Activated naive CD4-positive, alpha-beta T cell treated with anti-CD3 and anti-CD28 coated beads, Interleukin-2, amount 10 ng/mL, durations not matched to agents 7 days and 5 days (primary cell): ENCODE measurements at places on chromosomes 2 and 18.

GRCh38 chr2:238286095-238286494, 2.3 kb downstream of the PER2 start:
- peaks cover 35% of the 10 kb centered on the region for H3K4me1 ChIP-seq
- no peaks in the 10 kb centered on the region for H3K36me3 ChIP-seq
- DNase-seq: no peak
- H3K4me3 ChIP-seq: no peak overlapping the region
- H3K27me3 ChIP-seq: no peaks in the 10 kb centered on the region

- peaks cover 24% of the 10 kb centered on the region for H3K4me1 ChIP-seq
- peak; percentile 72 for DNase-seq
- peaks cover 4% of the 10 kb centered on the region for H3K36me3 ChIP-seq
- H3K4me3 ChIP-seq: peak within 1 kb of the TSS; percentile 84
- H3K27ac ChIP-seq: peak within 1 kb of the TSS; percentile 63
- peaks cover 32% of the 10 kb centered on the region for H3K27me3 ChIP-seq
Observed at GRCh38 chr2:179264368-179265081, at the start of gene SESTD1. SESTD1 (minus strand) TSS chr2:179264832; CDS start chr2:179191841, 72,991 bp downstream.

DNA sequence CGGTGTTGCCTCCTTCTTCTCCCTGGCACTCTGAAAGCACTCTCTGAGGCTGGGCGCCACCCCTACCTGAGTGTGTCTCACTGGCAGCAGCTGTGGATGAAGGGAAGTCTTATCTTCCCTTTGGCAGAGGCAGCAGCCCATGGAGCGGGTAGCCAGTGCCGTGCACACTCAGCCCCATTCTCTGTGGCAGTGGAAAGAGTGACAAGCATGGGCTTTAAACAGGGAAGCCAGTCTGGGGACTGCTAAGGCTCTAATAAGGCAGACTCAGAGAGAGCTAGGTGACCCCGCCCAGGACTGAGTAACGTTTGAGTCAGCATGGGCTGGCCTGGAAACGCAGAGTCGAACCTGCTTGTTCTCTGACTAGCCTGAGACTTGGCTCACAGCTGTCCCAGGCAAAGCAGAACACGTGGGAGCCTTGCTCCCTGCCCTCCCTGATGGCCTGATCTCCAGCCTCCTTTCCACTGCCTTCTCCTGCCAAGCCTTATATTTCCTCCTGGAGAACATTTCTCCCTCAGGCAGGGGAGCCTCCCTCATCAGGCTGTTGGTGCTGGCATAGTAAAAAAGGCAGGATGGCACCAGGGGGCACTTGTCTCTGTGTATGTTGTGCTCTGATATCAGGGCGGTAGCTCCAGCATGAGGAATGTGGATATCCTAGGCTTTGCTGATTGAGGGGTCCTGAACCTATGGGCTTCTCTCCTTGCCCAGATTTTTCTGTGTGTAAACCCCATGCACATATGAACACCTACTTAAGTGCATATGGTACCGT, 93.9 kb upstream of the LGALSL start:
- no peaks in the 10 kb centered on the region for H3K36me3 ChIP-seq
- H3K4me3 ChIP-seq: no peak overlapping the region
- H3K4me1 ChIP-seq: peaks cover 5% of the 10 kb centered on the region
- H3K27ac ChIP-seq: no peak overlapping the region
- peaks cover 52% of the 10 kb centered on the region for H3K27me3 ChIP-seq
- DNase-seq: peak; percentile 45

GRCh38 chr18:61870151-61870550, 22.7 kb downstream of the RNF152 start:
- no peak overlapping the region for H3K27ac ChIP-seq
- no peak overlapping the region for H3K4me3 ChIP-seq
- no peak for DNase-seq

GRCh38 chr2:226754821-226755604, 44.6 kb downstream of the IRS1 start:
- H3K27ac ChIP-seq: no peak overlapping the region
- no peaks in the 10 kb centered on the region for H3K27me3 ChIP-seq
- no peak for DNase-seq

DNA sequence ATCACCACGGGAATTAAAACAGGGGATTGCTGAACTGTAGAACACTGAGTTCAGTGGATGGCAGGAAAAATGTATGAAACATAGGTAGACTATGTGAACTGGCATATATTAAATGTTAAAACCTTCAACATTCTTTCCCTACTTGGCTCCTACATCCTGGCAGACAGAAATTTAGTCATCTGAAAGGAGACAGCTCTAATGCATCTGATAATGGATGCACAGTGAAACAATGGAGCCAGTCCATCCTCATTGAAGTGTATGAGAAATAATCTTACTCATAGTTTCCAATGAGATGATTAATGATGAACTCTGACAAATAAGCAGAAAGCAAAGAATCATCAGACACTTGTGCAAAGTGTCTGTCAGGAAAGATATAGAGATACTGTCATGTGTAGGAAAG, 1629.7 kb upstream of the TMEFF2 start:
- H3K27ac ChIP-seq: no peak overlapping the region
- no peaks in the 10 kb centered on the region for H3K36me3 ChIP-seq
- H3K4me3 ChIP-seq: no peak overlapping the region

DNA sequence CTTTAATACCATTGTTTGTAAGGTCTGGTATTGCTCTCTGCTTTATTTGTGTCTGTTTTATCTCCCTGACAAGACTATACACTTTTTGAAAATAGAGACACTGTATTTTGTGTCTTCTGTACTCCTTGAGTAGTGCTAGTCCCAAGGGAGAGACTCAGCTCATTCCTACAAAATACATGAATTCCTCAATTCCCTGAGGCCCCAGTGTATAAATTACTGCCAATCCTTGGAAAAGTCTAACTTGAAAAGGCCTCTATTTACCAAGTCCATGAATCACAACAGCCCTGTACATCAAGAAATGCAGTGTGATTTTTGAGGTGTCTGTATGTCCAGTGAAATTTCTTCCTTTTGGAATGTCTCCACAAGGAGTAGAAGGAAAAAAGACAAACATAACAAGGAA, 34.9 kb upstream of the NEDD4L start:
- H3K4me3 ChIP-seq: no peak overlapping the region
- no peak for DNase-seq
- no peaks in the 10 kb centered on the region for H3K36me3 ChIP-seq
- H3K27me3 ChIP-seq: peaks cover 3% of the 10 kb centered on the region
- H3K27ac ChIP-seq: no peak overlapping the region
- no peaks in the 10 kb centered on the region for H3K4me1 ChIP-seq

- no peaks in the 10 kb centered on the region for H3K27me3 ChIP-seq
- no peak overlapping the region for H3K27ac ChIP-seq
- no peaks in the 10 kb centered on the region for H3K4me1 ChIP-seq
- no peak overlapping the region for H3K4me3 ChIP-seq
- DNase-seq: no peak
- no peaks in the 10 kb centered on the region for H3K36me3 ChIP-seq
Observed at GRCh38 chr2:191358325-191359025, 113.3 kb downstream of the MYO1B start.

DNA sequence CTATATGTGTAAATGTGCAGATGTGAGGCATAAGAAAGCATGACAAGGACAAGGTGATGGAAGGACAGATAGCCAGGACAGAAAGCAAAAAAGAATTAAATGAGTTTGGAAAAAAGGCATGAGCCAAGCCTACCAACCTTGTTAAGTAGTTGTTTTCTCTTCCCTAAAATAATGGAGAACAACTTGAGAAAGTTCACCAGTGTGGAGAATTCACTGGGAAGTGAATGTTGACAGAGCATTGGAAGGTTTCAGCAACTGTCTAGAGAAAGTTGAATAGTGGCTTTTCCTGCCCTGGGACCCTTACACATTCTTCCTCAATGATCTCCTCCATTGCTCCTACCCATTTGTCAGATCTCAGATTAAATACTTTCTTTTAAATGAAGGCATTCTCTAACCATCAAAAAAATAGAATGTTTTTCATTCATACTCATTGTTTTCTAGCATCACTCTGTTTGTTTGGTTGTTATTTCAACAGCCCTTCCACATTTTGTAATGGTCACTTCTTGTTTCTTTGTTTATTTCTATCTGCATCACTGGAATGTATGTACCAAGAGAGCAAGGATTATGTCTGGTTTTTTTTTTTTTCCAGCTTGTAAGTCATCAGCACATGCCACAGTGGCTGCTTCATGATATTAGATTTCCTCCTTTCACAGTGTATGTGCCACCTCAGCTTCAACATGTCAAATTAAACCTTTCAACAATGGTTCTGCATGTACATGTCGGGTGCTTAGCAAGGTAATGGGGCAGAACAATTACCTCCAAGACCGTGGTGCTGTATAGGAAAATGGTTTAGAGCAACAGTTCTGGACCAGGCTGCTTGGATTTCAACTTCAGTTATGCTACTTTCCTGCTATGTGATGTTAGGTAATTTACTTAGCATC, 586.0 kb upstream of the VRK2 start:
- no peaks in the 10 kb centered on the region for H3K36me3 ChIP-seq
- no peak overlapping the region for H3K4me3 ChIP-seq
- DNase-seq: no peak
- no peaks in the 10 kb centered on the region for H3K4me1 ChIP-seq
- H3K27ac ChIP-seq: no peak overlapping the region

DNA sequence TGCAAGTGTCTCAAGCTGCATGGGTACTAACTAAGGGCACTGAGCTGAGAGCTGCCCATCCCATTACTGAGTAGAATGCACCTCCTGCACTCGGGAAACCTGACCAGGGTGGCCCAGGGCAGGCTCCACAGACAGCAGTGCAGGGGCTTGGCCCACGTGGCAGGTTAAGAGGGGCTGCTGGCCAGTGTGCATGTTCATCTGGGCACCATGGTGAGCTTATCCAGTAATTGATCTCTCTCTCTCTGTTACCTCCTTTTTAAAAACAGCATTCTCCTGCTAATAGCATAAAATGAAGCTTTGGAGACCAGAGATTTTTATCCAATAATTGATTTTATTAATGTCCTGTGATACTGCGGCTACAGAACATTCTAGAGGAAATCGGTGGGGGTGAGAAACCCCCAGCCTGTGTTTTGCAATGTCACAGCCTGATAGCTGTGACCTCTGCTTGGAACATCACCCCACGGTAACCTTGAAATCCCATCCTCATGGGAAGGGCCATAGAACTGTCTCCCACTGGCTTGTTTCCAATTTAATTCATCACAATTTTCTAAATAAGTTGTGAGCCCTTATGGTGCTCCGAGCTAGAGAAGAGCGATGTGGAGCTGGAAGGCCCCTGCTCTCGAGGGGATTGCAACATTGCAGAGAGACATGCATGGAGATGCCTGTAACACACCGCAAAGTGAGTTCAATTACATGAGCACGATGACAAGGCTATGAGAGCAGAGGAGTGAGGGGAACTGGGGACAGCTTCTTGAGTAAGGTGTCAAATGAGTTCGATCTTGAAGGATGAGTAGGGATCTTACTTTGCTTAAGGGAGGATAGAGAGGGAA, 143.8 kb downstream of the GALNT14 start:
- DNase-seq: no peak
- no peak overlapping the region for H3K4me3 ChIP-seq
- no peak overlapping the region for H3K27ac ChIP-seq
- no peaks in the 10 kb centered on the region for H3K36me3 ChIP-seq

GRCh38 chr2:39304200-39304599, 60.4 kb upstream of the CDKL4 start:
- H3K36me3 ChIP-seq: no peaks in the 10 kb centered on the region
- no peak overlapping the region for H3K4me3 ChIP-seq
- H3K27me3 ChIP-seq: no peaks in the 10 kb centered on the region
- peak overlapping the region; percentile 2 for H3K27ac ChIP-seq
- DNase-seq: no peak

DNA sequence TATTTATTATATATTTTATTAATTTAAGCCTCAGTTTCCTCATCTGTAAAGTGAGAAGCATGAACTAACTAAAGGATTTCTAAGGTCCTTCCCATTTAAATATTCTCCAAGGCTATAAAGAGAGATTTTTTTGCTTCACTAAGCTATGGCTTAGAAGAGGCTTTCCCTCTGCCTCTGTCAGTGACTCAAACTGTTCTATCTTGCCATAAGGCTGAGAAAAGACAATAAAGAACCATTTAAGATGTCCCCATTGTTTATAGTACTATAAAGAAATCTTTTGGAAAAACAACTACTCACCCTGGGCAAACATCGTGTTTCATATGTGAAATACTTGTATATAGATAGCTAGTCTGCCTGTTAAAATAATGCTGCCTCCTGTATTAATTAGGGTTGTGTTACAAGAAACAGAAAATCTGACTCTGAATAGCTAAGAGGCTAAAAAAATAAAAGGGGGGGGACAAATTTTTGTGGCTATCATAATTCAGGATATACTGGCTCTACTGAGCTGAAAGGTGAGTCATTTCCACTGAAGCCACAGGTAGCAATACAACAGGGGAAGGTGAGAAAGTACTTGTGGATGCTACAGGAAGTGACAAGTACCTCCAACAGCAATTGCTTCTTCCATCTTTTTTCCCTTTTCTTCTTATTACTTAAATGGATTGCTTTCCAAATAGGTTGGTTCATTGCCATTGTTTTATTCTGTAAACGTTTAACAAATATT, 25.4 kb downstream of the EPHA4 start:
- no peak overlapping the region for H3K27ac ChIP-seq
- peaks cover 27% of the 10 kb centered on the region for H3K4me1 ChIP-seq
- no peak for DNase-seq
- peaks cover 15% of the 10 kb centered on the region for H3K27me3 ChIP-seq

- no peak overlapping the region for H3K27ac ChIP-seq
- H3K27me3 ChIP-seq: no peaks in the 10 kb centered on the region
- no peaks in the 10 kb centered on the region for H3K36me3 ChIP-seq
- DNase-seq: no peak
- H3K4me3 ChIP-seq: no peak overlapping the region
Observed at GRCh38 chr2:77488141-77488540, 34.0 kb downstream of the LRRTM4 start.

DNA sequence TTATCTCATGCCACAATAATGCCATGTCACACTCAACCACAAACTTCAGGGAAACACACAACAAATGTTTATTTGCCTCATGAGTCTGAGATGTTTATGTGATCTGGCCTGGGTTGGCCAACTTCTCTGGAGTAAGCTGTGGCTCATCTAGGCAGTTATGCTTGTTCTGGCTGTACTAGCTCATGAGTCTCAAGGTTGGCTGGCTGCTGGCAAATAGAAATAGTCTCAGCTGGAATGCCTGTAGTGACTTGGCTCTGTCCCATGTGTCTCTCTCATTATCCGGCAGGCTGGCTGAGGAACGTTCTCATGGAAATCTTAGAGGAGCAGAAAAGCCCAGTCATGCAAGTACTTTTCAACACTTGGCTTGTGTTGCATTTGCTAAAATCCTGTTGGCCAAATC, 234.9 kb upstream of the CDH2 start:
- no peak overlapping the region for H3K27ac ChIP-seq
- no peak overlapping the region for H3K4me3 ChIP-seq
- no peak for DNase-seq
- no peaks in the 10 kb centered on the region for H3K27me3 ChIP-seq
- H3K36me3 ChIP-seq: no peaks in the 10 kb centered on the region

- no peaks in the 10 kb centered on the region for H3K27me3 ChIP-seq
- no peak overlapping the region for H3K27ac ChIP-seq
- H3K36me3 ChIP-seq: no peaks in the 10 kb centered on the region
- DNase-seq: no peak
- no peak overlapping the region for H3K4me3 ChIP-seq
- peaks cover 3% of the 10 kb centered on the region for H3K4me1 ChIP-seq
Observed at GRCh38 chr2:167863377-167863776, 384.0 kb downstream of the STK39 start.
